ENCODE measurements at places on chromosomes 12 and 14.

DNA sequence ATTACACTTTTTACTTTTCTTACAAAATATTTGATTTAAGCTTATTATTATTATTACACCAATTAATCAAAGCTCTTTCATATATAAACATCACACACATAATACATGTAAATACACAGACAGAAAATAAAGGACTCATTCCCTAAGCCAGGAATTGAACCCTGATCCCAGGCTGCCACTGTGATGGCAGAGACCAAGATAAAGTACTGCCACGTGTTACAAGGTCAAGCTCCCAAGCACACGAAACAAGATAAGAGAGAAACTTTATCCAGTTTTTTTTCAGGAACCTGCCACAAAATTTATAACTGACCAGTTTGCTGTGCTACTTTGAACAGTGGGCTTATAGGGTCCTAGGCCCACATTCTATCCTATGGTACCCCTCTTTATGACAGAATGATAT, 111.3 kb downstream of the EML1 start:
- DNase-seq = no peak

DNA sequence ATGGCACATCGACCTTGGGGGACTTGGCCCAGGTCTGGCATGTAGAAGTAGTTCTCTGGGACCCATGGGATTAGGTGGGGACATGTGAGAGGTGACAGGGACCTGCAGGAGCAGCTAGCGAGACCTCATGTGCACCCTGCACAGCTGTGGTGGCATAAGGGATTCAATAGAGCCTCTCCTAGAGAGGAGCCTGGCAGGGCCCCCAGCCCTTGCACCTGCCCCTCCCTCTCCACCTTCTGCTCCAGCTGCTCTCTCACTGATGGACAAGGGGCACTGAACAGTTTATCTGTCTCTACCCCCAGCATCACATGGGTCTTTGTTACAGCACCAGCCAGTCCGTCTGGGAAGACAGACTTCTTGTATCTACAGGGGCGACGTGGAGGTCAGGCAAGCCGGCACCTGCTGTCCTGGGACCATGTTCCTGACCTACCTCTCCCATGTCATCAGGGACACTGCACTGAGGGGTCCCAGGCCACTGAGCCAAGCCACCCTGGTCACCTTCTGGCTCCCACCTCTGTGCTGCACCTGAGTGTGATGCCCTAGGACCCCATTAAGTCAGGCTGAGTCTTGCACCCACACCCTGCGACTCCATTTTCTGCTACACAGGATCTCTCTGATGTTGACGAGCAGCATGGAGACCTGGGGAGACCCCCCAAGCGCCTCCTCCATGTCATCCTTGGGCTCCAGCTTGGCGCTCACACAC, 32.6 kb downstream of the DDX11 start:
- no peak for DNase-seq

DNA sequence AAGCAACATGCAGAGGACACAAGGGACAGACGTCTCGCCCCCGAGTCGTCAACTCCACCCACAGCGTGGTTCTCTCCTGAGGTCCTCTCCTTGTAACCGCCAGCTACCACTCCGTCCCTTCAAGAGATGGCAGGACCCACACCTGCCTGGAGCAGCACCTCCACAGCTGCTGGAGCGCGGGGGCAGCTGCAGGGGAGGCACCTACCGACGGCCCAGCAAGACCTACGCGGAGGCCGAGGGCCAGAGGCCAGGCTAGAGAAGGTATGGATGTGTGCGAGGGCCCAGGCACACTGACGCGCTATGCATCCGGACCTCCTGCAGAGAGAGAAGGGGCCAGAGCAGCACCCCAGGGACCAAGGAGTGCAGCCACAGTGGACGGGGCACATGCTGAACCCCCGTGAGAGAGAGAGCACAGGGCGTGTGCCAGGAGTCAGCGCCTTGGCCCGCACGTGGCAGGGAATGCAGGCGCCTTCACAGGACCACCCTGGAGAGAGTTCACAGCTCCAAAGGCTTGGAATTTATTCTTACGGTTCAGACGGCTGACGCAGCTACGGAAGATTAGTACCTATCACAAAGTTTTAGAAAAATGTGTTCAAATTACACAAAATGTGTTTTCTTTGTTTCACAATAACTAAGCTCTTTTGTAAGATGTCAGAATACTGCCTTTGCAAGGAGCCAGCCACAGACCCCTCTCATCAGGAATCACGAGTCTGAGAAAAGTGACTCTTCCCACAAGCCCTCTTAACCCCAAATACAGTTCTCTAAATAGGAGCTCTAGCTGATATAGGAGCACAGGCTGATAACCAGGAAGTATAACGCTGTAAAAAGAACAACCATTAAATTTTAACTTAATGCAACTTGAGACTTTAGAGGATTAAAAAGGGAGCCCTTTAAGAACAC, 36.8 kb downstream of the CDC42BPB start:
- no peak for DNase-seq

DNA sequence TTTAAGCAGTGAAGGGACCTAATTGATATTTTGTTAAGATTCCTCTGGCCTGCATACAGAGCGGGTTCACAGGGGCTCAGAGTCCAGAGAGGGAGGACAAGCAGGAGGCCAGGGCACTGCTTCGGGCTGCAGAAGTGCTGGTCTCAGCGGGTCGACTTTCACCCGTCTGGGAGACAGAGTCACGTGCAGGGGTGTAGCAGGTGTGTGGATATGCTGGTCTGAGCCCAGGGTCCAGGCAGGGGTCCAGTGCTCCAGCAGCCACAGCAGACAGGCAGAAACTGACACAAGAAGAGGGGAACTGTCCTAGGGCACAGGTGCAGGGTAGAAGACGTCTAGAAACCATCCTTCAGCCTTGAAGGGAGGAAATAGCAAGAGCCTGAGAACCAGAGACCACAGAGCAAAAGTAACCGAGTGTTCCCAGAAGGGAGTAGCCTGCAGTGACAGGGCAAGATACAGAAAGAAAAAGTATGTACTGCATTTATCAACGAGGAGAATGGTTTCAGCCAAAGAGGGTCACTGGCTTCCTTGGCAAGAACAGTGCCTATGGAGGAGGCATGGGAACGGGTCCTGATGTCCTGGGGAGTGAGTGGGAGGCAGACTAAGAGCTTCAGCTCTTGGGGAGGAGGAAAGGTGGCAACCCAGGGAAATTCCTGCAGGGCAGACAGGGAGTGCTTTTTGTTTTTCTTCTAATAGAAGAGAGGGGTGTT, 28.7 kb downstream of the FBXO21 start:
- DNase-seq = no peak

DNA sequence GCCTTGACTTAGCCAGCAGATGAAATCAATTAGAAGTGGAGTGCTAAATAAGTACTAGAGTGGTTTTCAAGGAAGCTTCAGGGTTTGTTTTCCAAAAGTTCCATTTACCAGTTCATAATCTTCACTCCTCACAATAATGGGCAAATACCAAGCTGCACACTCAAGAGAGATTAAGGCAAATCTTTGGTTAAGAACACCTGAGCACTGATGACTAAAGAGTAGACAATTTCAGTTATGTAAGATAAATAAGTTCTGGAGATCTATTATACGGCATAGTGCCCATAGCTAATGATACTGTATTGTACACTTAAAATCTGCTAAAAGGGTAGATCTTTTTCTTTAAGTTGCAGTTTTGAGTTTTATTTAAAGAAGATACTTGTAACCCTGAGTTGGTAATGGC, 125.0 kb downstream of the ARMH4 start:
- no peak for DNase-seq

GRCh38 chr14:101796016-101796415, 34.5 kb downstream of the PPP2R5C start:
- no peak for DNase-seq

- DNase-seq = no peak
Observed at GRCh38 chr14:89586258-89587135, 169.5 kb upstream of the FOXN3 start.

DNA sequence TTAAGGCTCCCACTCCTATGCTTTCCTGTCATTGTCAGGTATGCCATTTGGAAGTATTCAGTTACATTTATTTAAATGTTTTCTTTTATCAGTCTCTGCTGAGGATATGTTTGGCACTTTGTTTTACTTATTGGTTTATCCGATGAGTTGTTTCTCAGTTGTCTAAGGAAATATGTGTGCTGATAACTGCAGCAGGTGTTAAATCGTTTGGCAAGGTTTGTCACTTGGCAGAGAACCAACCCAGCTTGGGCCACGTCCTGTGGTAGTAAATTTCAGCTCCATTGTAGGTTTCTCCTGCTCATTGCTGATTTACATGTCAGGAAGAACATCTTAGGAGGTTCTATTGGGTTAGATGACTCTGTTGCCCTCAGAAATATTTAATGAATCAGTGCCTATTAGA, 22.0 kb upstream of the MGST1 start:
- no peak for DNase-seq

GRCh38 chr14:95361373-95362137, 41.8 kb upstream of the CLMN start:
- peak; percentile 70 for DNase-seq

GRCh38 chr12:18120899-18121298, 30.9 kb upstream of the RERGL start:
- no peak for DNase-seq

DNA sequence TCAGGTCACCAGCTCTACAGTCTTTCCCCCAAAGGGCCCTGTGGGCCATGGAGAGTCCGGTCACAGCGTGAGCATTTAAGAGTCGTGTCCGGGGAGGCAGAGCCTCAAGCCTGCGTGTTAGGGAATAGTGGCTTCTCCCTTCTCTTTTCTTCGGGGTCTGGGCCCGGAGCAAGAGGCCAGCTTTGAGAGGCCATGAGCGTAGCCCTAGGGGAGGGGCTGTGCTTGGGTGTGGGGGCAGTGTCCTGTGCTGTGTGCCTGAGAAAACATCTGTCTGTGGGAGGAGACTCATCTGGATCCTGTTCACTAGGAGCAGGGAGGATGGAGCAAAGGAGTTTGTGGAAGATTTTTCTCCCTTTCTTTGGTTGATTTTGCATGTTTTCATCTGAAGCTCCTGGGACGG, 5.3 kb downstream of the LRP1-AS start:
- no peak for DNase-seq

- DNase-seq = no peak
Observed at GRCh38 chr12:24424889-24425600, 475.6 kb upstream of the SOX5 start.

GRCh38 chr14:72758993-72759392, 134.9 kb downstream of the DPF3 start:
- no peak for DNase-seq

DNA sequence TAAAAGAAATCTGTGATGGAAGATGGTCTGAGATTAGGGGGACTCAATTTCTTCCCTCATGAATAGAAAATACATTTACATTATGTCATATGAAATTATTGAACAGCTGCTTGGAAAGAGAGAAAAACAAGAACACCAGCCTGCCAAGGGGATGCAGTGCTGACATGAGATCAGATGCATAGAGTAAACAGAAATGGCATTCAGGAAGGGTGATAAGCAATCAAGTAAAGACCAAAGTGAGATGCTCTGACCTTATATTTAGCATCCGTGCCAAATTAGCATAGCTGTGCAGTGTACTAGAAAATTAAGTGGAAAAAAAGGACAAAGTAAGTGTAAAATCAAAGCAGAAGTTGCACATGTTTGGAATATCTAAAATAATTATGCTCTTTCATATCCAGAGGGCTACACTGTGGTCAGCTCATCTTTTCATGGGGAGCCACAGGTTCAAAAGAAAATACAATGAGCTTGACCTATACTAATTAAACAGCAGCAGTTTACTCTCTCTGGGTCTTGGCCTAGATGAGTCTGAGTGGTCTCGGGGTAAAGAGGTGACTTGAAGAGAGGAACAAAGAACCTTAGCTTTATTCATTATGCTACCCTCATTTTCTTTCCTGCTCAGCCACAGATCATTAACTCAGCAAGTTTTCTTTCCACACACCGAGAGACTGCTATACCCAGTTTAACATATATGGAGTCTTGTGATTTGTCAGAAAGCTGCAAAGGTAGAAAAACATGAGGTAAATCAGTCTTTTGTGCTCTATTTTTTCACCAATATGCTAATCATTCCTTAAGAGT, 359.4 kb upstream of the FOXG1 start:
- no peak for DNase-seq

DNA sequence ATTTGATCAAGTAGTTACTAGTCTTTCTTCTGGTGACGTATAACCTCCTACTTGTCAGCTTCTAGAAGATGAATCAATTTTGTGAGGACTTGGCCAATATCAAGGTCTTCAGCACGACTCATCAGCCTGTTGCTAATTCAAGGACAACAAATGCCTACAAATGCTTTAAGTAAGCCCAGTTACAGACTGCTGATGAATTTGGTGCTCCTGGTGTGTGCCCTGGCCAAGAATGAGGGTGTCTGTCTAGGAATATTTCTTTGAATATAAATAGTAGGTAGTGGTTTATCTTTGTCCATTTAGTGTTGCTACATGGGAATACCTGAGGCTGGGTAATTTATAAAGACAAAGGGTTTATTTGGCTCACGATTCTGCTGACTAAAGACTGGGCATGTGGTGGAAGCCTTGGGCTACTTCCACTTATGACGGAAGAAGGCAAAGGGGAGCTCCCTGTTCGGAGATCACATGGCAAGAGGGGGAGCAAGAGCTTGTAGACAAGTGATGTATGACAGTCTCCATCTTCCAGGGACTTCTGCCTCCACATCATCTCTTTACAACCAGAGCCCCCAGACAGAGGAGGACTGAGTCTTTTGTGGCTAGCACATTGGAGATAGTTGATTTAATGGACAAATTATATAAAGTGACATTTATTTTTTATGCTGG, 180.2 kb downstream of the CRADD start:
- DNase-seq = no peak

DNA sequence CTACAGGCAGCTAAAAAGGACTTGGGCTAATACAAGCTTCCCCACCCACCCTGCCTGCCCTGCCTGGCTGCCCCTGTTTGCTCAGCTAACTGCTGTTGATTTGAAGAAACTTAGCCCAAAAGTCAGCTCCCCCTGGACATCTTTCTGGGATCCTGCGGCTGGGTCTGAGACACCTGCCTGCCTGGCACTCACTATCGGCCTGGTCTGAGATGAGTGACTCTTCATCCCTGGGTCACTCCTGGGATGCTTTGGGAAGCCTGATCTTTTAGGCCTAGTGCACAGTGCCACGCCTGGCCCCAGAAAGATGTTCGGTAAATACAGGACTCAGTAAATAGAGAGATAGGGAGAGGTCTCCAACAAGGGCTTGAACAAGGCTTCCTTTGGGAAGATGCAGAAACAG, 211.3 kb upstream of the DIO3 start:
- DNase-seq = no peak

DNA sequence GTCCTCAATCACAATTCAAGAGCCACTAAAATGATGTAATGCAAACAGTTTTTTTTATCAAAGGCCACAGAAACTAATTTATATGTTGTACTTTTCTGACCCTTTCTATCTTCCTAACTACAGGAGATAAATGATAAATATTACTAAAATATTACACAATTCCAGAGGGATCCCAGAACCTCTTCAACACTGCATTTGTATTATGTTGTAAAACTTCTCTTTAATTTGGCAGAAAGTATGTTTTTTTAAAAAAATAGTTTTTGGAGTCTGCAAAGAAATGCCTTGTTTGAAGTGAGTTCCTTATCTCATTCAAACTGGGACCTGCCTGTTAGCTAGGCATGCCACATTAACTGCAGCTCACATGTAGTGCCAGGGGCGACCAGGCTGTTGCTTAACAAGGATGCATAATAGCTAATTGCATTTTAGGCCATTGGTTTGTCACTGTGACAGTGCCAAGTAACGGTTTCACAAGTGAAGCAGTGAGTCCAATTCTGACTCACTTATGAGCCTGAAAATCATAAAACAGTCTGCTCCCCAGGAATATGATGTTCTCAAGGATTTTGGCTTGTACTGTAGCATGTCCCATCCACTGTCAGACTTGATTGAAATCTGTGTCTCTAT, 266.9 kb downstream of the KTN1 start:
- DNase-seq = no peak

Data from HEK293T (cell line).